ENCODE measurements at places on chromosomes 16 and 17.
A peak's percentile ranks its signal among the peaks of the same experiment; 100 is the strongest.

- no peak for DNase-seq
Measured at GRCh38 chr16:5922686-5923085, 825.1 kb upstream of the EEF2KMT start.

DNA sequence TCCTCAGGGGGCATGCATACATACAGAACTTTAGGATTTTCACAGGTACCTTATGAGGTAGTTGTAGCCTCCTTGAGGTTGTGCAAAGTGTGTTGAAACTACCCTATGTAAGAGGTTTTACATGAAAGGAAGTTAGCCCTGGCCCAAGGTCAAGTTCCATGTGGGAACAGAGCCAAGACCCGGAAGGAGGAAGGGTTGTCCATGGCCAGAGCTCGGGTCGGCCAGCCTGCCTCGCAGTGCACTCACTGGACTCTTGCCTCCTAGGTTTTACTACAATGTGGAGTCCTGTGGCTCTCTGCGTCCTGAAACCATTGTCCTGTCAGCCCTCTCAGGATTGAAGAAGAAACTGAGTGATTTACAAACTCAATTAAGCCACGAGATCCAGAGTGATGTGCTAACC is 8.2 kb downstream of the POLR2C start:
- DNase-seq = no peak

GRCh38 chr16:86876499-86876898 is 298.1 kb downstream of the FOXL1 start:
- DNase-seq = no peak

DNA sequence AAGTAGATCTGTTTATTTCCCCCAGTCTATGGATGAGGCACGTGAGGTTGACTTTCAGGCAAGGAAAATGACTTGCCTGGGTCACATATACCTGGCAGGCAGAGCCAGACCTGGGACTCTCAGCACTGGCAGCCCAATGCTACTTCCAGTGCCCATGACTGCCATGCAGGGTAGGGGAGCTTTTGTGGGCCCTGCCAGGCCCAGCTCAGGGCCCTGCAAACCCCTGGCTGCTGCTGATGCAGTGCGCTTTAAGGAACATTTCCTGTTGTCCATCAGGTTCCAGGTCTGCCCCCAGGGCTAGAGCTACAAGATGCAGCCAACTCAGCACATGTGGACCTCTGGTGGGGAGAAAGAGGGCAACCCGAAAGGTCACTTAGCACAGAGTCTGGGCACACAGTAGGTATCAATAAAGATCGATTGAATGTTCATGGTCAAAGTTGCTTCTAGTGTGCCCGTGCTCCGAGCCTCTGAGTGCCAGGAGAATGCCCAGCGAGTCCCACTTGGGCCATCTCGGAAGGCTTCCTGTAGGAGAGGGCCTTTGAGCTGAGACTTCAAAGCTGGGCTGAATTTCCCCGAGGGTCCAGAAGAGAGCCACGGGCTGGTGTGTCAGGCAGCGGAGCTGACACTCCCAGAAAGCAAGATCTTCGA is 513 bp upstream of the TBX21 start:
- DNase-seq = no peak

- peak; percentile 71 for DNase-seq
Measured at GRCh38 chr17:45147581-45148182, 593 bp upstream of the HEXIM1 start.

- no peak for DNase-seq
Measured at GRCh38 chr17:7523033-7523432, 25.8 kb upstream of the TNFSF12 start.

DNA sequence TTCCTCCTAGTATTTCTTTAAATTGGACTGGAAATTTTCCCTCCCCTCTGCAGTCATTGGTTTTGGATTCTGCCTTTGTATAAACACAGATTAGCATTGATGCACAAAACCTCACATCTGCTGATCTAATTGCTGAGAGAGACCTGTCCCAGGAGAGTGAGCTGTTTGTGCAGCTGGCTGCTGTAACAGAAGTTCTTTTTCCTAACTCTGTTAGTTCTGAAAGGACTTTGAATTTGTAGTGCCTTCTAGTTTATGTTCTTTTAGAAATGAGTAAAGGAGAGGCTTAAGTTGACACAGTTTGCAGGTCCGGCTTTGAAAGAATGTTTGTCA is 45.2 kb upstream of the KPNB1 start:
- DNase-seq = no peak

DNA sequence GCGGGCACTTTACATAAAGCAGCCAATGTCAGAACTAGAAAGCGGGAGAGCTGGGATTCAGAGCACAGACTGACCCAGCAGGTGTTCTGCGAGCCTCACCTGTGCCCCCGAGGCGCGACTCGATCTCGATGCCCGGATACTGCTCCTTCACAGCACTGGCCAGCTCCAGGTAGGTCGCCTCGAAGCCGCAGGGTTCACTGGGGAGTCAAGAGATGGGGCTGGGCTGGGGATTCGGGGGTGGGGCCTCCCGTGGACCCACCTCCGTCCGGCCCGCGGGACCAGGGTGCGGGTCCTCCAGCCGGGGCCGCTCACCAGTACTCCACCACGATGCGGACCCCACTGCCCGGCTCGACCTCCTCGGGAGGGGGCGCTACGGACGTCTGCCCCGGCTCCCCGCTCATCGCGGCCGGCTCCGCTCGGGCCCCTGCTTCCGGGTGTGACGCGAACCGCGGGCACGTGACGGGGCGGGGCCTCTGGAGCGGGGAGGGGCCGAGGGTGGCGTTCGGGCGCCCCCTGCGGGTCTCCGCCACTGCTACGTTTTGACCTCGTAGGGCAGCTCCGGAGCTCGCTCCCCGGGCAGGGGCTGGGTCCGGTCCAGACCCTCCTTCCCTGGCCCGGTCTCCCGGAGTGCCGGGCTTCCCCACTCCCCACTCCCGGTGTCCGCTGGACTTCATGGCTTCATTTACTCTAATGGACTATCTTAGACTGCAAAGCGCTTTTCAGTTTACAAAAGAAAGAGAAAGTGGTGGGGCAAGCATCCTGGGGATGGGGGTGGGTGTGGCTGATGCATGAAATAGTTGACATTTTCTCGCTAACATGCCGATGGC is at the start of gene MIEN1:
Gene MIEN1, minus strand, starts transcription at position 438 of the 827 bp plus-strand sequence. Its CDS starts 37 bp downstream, at position 401.
- DNase-seq = peak; percentile 74

- DNase-seq = no peak
Measured at GRCh38 chr17:35523296-35523695, 14.2 kb downstream of the SLFN12L start.

Data from NCI-H2107 (cell line).